ENCODE measurements at places on chromosomes 2 and 18.

DNA sequence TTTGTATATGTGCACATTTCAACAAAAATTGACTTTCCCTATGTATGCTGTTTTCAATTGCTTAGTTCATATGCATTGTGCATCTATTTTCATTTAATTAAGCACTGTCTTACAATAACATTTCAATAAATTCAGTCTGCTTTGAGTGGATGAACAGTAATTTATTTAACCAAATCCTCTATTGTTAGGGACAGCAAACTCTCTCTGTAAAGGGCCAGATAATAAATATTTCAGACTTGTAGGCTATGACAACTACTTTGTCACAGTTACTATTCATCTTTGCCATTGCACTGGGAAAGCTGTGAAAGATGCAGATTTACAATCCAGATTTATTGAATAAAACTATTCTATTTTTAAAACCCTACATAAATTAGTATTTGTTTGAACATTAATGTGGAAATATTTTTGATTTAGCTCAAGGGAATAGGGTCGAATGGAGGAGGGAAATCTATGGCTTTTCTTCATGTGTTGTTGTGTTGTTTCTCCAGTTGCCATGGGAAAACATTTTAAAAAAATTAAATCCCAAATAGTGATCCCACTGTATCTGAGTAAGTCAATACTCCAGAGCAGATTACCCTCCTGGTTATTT, 14.2 kb upstream of the RAB27B start:
- DNase-seq: no peak

- DNase-seq: no peak
These were observed 42.3 kb upstream of the IGFBP5 start for GRCh38 chr2:216737676-216738075.

GRCh38 chr2:124563426-124563825, 538.3 kb downstream of the CNTNAP5 start:
- no peak for DNase-seq

GRCh38 chr2:61361068-61361467, 109.8 kb downstream of the USP34 start:
- no peak for DNase-seq

DNA sequence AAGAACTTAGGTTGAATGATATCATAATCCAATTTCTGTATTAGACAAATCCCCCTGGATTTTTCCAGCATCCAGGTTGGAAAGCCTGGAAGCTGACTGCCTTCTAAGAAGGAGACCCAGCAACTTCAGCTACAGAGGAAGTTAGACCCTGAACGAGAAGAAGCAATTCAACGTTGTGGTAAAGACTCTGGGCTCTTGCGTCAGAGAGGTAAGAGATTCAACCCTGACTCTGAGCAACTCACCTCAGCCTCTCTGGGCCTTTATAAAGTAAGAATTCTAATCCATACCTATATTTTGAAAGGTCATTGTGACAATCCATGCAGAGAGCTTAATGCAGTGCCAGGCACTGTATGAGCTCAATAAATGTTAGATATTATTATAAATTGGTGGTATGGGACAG, 9.7 kb downstream of the E2F6 start:
- no peak for DNase-seq

GRCh38 chr18:50806208-50806616, 13.6 kb downstream of the MRO start:
- DNase-seq: no peak

GRCh38 chr2:76197428-76197827, 486.7 kb upstream of the GCFC2 start:
- no peak for DNase-seq

DNA sequence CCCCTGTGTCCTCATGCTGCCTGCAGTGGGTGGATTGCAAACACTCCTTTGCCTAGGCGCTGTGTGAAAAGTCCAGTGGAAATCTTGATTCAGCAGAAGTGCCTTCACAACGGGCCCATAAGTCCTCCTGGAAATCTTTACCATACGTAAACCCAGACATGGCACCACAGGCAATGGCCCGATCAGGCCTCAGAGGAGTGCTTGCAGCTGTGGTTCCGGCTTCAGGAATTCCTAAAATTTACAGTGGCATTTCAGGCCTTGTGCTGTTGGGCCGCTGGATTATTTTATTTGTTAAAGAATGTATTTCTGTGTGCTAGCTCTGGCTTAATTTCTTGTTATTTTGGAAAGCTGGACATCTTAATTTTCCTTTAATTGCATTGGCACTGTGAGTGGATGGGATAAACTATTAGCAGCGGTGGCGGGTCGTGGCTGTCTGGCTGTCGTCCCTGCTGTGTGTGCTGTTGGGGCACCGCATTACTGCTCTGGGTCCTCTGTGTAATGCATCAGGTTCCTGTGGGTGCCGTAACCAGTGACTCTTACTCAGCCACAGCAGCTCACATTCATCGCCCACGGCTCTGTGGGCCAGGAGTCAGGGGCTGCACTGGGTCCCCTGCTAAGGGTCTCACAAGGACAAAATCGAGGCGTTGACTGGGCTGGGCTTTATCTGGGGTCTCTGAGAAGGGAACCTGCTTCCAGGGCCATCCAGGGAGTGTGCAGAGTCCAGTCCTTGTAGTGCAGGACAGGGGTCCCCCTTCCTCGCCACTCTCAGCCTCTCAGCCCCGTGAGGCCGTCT, 73.1 kb downstream of the RTP5 start:
- no peak for DNase-seq

- no peak for DNase-seq
These were observed 173.0 kb upstream of the ALKAL2 start for GRCh38 chr2:460861-461260.

GRCh38 chr2:173982918-173983317, 17.7 kb upstream of the SP3 start:
- DNase-seq: no peak

- peak; percentile 43 for DNase-seq
These were observed 225.7 kb upstream of the CCDC150 start for GRCh38 chr2:196413821-196414274.

GRCh38 chr2:181952404-181953226, 33.0 kb upstream of the PPP1R1C start:
- DNase-seq: no peak

- DNase-seq: no peak
These were observed 934.6 kb upstream of the FAM98A start for GRCh38 chr2:34533585-34534183.

- no peak for DNase-seq
These were observed 59.1 kb upstream of the PGAP1 start for GRCh38 chr2:196985511-196986183.

DNA sequence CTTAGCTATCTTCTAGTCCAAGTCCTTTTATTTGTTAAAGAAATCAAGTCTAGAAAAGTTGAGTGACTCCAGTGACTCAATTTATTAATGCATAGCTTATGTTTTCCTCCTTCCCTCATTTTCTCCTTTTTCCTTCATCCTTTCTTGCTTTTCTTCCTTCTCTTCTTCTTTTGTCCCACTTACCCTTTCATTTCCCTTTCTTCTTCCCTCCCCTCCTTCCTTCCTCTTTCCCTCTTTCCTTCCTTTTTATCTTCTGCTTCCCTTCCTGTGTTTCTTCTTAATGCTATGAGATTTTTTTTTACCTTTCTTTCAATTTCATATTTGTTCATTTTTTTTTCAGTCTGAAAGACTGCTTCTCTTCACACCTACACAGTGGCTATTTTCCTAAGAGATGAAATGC, 555.5 kb downstream of the PIK3C3 start:
- DNase-seq: no peak

GRCh38 chr2:135557530-135557929, 26.2 kb downstream of the R3HDM1 start:
- DNase-seq: no peak

DNA sequence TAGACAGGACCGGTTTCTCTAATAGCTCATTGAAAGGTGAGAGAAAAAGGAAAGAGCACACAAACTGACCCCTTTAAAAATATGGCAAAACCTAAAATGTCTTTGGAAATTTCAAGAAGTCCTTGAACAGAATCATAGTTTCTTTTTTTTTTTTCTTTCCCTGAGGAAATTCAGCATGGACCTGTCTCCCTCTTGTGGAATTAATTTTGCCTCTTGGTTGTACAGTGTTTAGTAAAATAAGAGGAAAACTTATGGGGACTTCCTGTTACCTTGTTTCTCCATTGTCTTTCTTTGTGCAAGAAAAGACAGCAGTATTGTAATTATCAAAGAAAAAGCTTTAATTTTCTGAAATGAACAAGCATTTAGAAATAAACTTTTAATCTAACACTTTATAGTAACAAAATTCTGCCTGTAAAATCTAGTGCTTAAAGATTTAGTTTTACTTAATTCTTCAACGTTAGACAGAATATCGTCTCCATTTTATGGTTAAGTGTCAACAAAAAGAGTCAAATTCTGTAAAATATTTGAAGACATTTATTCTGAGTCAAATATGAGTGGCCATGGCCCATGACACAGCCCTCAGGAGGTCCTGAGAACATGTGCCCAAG, 176.3 kb upstream of the NABP1 start:
- peak; percentile 63 for DNase-seq

DNA sequence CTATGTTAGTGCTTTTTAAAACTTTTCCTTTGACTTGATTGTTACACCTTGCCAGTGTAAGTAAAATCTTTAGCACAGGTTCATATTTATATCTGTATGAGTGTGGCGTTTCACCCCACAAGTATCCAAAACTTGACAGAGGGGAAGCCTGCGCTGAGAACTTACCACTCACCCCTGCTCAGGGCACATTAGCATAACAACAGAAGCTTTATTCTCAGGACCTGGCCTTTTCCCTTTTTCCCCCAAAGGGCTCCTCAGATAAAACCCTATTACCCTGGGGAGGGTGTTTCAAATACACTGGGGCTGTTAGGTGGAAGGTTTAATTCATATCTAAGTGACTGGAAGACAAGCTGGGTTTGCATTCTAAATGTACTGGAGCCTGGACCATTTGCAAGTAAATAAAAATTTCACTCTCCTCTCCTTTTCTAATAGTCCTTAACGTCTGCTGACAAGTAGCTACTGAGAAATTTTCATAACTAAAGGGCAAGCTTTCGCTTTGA, 276.6 kb downstream of the RNF152 start:
- no peak for DNase-seq

DNA sequence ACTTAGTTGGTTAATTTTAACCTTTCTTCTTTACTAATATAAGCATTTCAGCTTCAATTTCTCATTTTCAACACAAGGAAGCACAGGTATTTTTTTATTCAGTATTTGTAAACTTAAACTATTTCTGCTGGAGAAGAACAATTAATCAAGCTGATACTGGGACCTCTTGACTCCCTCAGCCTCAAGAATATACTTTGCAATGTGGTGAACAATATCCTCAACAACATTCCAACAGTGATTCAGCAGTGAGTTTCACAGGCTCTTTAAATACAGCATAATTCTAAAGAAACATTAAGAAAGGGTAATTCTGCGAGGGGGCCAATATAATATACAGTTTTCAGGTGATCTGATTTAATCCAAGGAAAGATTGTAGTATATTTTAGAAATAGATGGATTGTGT, 10.0 kb downstream of the RAPGEF4 start:
- no peak for DNase-seq

GRCh38 chr2:15177103-15177502, 384.0 kb downstream of the NBAS start:
- no peak for DNase-seq

GRCh38 chr2:218026676-218027425, 24.1 kb upstream of the TNS1 start:
- no peak for DNase-seq

- no peak for DNase-seq
These were observed 138.8 kb downstream of the MYT1L start for GRCh38 chr2:2192091-2192955.

DNA sequence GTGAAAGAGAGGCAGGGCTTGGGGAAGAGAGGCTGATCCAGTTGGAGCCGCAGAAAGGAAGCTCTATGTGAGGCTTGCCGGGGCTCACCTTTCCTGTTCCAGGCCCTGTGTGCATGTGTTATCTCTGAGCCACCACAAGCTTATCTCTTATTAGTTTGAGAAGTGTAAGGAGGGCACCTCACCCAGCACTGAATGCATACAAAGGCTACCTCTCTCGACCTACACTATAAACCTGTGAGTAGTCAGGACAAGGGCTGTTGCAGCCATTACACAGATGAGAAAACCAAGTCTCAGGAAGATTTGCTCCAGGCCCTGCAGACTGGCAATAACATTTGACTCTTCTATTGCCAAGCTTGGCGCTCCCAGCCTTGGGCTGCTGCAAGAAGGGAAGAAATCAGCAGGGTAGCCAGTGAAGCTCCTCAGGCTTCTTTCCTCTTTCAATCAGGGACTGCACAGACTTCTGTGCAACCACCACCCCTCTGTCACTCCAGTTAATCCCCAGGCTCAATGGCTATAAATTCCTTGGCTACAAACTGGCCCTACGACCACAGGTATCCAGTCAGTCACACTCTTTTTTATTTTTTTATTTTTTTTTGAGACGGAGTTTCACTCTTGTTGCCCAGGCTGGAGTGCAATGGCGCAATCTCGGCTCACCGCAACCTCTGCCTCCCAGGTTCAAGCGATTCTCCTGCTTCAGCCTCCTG, 73.8 kb downstream of the CLHC1 start:
- no peak for DNase-seq

DNA sequence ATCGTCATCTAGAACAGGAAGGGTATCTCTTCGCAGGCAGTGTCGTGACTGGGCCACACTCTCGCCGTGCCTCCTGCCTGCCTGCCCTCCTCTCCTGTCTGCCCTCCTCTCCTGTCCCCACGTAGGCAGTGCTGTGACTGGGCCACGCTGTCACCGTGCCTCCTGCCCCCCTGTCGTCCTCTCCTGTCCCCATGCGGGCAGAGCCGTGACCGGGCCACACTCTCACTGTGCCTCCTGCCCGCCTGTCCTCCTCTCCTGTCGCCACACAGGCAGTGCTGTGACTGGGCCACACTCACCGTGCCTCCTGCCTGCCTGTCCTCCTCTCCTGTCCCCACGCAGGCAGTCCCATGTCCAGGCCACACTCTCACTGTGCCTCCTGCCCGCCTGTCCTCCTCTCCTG, 51.4 kb downstream of the ZNF236 start:
- no peak for DNase-seq

GRCh38 chr2:136130045-136130444, 12.1 kb upstream of the CXCR4 start:
- no peak for DNase-seq

GRCh38 chr2:158321264-158321663, 135.3 kb downstream of the CCDC148 start:
- DNase-seq: peak; percentile 4

GRCh38 chr18:79963658-79964329, 649 bp upstream of the HSBP1L1 start:
- DNase-seq: no peak

DNA sequence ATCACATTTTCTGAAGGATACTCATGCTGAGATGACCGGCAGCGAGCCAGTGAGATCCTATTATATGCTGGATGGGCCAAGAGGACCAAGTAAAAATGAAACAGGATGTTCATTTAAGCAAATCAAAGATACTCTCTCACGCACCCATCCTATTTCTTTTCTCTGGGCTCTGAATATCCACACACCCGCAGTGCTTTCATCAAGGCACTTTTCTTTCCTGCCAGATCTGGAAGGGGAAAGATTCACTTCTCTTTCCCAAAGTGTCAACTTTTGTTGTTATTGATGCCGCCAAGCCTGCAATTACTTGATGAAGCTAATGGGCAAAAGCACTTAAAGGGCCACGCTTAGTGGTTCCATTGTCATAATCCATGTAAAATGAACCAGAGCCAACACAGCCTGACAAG, 191.9 kb upstream of the CHAC2 start:
- DNase-seq: no peak

- no peak for DNase-seq
These were observed 76.3 kb upstream of the GALNT5 start for GRCh38 chr2:157181234-157181633.

- DNase-seq: peak; percentile 67
These were observed 105.6 kb downstream of the PRPF40A start for GRCh38 chr2:152611458-152612231.

Measured in AG08395 (cell line).